AG04449 (cell line): ENCODE measurements at places on chromosomes 1 and 21.

- no peak for DNase-seq
Measured at GRCh38 chr1:152941037-152941711, 5.8 kb upstream of the SPRR5 start.

DNA sequence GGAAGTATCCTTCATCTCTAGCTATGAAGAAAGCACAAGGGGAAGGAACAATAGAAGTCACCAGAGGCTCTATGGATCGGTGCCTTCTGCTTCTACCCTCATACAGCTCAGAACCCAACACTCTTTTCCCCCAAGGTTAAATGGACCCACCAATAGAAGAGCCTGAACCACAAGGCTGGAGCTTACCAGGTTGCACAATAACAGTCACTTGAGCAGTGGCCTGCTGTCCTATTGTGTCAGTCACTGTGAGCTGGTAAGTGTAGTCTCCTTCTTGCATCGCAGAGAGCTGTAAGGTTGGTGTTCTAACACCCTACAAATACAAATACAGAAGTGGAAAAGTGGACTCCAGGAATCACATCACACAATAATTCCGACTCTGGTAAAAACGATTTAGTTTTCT is 103.0 kb downstream of the KIAA0319L start:
- no peak for DNase-seq

GRCh38 chr1:29683472-29683871 is 447.1 kb downstream of the PTPRU start:
- no peak for DNase-seq

- no peak for DNase-seq
Measured at GRCh38 chr1:22315315-22316078, 136.2 kb upstream of the ZBTB40 start.

- DNase-seq: no peak
Measured at GRCh38 chr1:41371630-41372599, 10.7 kb downstream of the FOXO6 start.

DNA sequence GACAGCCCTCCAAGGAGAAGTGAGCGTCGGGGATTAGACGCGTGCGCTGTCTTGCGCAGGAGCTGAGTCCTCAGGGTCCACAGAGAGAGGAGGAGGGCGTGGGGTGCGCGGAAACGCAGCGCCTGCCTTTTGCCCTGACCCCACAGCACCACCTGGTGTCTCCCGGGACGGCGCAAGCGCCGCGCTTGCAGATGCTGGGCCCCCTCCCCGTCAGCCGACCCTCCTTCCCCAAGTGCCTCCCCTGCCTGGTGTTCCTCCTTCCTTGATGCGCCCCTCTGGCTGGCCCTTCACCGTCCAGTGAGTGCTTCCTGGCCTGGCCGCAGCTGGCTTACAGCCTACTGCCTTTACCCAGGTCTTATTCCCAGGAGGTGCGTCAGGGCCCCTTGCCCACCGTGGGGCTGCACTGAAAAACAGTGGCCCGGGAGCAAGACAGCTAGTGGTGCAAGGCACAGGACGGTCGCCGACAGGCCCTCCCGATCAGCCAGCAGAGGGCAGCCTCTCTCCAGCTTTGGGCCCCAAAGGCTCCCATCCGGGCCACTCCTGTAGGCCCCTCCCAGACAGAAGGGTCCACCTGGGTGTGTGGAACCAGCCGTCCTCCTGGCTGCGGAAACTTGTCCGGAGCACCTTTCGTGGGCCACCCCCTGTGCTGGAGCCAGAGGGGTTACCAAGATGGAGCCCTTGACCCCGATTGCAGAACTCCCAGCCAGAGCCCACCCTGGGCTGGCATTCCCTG is 12.9 kb upstream of the PHLDA3 start:
- DNase-seq: no peak

GRCh38 chr1:167492481-167492910 is 25.8 kb downstream of the CD247 start:
- DNase-seq: no peak

DNA sequence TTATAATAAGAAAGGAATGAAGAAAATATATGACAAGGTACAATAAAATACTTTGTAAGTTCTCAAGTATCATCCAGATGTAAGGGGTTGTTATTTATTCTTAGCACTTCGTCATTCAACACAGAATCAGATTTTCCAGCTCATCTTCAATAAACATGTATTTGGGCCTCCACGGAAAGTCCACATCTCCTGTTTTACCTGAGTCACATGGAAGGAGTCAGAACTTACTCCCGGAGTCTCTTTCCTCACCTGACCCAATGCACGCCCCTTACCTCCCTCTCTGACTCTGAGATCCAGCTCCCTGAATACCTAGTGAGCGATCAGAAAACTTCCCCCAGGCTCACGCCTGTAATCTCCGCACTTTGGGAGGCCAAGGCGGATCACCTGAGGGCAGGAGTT is 1.5 kb upstream of the PMVK start:
- DNase-seq: no peak

GRCh38 chr1:221302357-221302756 is 423.1 kb downstream of the HLX start:
- no peak for DNase-seq

- no peak for DNase-seq
Measured at GRCh38 chr1:201517631-201518030, 10.7 kb upstream of the CSRP1 start.

GRCh38 chr1:77010937-77011336 is 143.7 kb downstream of the ST6GALNAC5 start:
- no peak for DNase-seq

- DNase-seq: no peak
Measured at GRCh38 chr1:58204284-58204683, 342.2 kb downstream of the OMA1 start.

DNA sequence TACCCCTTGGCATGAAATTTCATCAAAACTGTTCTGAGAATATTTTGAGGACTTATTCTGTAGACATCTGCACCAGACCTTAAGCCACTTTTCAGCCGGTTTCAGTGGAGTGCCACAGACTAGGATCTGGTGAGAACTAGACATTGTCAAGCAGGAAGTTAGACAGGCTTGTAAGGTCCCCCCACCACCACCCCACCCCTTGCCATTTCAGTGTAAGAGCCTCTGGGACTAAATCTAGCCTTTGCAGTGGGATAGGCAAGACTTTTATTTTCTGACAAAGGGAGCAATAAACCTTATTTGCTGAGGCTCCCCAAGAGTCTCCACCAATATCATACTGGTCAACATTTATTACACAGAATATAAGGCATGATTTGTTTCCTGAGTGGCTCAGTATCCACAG is 77.9 kb upstream of the EXO1 start:
- DNase-seq: no peak

DNA sequence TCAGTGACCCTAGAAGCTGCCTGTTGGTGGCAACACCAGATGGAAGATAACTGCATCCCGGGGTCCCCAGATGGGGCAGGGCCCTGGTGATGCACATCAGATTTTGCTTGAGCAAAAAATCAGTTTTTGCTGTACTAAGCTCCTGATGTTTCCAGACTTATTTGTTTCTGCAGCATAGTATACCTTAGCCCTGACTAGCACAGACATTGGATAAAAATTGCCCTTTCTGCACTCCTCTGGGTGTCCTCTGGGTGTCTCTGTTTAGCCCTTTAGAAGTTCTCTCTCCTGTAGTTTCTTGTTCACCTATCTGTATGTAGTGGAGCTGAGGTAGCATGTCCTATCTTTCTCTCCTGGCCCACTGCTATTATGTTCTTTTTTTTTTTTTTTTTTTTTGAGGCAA is 30.3 kb upstream of the PLA2G2C start:
- DNase-seq: no peak

- no peak for DNase-seq
Measured at GRCh38 chr1:98672189-98672588, 10.7 kb downstream of the SNX7 start.

DNA sequence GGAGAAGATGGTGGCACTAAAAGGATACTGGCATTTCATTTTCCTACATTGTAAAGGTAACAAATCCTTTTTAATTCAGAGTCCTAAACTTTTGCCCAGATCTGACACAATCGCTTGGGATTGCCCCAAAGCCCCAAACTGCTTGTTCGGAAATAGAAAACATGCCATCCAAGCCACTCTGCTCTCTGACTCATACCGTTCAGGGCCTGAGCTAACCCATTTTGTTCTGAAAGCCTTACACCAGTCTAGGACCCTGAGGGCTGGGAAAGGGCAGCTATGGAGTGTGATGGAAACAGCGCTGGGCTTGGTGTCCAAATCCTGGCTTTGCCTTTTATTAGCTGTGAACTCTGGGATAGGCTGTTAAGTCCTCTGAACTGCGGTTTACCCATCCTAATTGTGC is 159.4 kb upstream of the UBE2U start:
- no peak for DNase-seq

- no peak for DNase-seq
Measured at GRCh38 chr1:230423261-230423660, 2.9 kb downstream of the PGBD5 start.

DNA sequence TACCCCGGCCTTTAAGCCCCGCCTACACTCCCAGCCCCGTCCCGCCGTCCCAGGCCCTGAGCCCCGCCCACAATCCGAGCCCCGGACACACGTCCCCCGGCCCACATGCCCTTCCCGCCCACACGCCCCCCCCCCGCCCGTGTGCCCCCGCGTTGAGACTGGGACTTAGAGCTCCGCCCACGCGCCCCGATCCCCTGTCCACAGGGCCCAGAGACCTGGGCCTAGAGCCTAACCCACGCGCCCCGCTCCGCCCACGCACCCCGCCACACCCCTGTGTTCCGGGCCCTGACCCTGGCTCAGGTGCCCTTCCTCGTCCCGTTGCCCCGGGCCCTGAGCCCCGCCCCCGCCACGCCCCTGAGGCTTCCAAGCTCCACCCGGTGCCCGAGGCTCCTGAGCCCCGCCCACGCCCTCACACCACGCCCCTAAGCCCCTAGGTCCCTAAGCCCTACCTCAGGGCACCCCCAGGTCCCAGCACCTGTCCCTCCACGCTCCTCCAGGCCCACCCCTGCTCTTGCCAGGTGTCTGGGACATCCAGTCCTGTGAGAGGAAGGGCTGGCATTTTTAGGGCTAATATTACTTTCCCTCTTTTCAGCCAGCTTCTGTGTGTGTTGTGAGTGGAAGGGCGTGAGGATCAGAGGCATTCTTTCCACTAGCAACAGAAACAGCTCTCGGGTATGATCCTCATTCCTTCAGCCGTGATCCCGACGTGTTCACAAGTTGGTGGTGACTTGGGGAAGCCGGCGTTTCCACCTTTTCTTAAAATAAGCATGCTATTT is 552 bp upstream of the GPR157 start:
- no peak for DNase-seq

GRCh38 chr1:117616356-117616755 is 10.5 kb downstream of the TENT5C start:
- DNase-seq: no peak

DNA sequence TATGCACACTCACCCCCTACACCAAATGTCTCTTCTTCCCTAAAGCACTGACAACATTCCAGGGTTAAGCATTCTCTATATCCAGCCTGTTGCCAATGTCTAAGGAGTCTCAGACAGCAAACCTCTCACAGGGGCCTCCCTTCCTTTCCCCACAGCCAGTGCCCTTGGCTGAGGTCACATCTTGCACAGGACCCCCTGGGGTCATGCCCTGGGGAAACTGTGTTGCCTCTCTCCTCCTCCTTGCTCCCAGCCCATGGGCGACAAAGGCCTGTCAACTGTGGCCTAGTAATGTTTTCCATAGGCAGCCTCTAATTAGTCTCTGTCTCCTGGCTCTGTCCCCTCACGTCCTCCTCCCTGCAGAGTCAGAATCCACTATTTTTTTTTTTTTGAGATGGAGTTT is 54.6 kb downstream of the NENF start:
- no peak for DNase-seq

- DNase-seq: no peak
Measured at GRCh38 chr1:236137285-236137852, 5.0 kb upstream of the GPR137B start.

GRCh38 chr1:75733661-75734060 is 9.2 kb downstream of the ACADM start:
- DNase-seq: no peak

GRCh38 chr1:87794788-87795614 is 466.3 kb downstream of the LMO4 start:
- no peak for DNase-seq

DNA sequence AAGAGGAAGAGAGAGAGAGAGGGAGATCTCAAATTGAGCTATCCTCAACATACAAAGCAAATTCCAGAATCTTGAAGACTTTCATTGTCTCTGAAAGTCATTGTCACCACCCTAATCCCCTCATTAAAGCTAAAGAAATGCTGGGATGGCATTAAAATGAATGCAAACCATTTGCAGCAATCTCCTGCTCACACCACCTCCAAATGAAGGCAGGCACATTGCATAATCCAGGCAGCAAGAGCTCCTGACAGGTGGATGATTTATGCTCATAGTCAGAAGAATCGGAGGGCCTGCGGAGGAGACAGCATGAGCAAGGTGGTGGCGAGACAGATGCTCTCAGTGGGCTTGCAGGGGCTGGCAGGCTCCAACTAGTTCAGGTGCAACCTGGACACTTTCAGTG is 90.2 kb downstream of the ESRRG start:
- DNase-seq: no peak

GRCh38 chr1:16905110-16905867 is 9.5 kb downstream of the RNU1-2 start:
- DNase-seq: peak; percentile 84

- DNase-seq: no peak
Measured at GRCh38 chr1:54425152-54425584, 19.0 kb upstream of the SSBP3 start.

DNA sequence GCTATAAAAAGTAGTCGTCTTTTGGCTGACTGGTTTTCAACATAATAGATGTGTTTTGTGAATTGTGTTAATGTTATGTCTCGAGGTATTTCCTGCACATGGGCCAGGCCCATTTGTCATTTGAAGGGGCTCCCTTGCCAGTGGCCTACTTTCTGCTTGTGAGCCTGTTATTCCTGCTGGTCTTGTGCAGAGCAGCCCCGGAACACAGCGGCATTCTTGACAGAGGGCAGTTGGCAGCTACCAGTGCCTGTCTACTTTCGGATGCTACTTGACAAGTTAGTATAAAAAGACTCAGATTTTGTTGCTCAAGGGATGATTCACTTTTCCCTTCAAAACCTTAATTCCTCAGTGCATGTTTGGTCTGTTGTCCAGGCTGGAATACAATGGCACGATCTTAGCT is 28.5 kb downstream of the PGM1 start:
- DNase-seq: no peak

DNA sequence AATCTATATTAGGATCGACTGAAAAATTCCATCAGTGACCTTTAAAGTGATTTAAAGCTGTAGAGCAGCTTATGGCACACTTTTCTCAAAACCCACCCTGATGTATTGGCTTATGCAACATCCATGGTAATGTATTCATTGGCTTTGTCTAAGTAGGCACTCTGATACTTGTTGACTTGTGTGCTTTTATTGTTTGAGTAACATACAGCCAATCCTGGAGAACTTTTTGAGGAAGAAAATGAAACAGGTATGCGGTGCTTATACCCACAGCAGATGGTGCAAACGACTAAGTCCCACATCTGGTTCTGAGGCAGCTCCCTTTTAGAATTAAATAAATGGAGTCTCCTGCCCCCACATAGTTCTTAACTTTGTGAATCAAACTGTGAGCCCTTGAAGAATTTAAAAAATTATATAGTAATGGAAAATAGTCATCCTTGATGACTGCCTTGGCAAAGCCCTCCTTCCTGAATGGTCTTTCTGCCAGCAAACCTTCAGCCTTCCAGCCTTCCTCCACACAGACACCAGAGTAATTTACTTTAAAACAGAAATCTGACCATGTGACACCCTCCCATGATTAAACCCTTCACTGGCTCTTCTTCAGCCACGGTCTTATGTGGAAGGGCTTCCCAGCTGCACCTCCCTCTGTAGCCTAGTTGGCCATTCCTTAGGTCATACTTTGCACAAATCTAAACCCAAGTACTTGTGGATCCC is 116.0 kb downstream of the BCAR3 start:
- peak; percentile 57 for DNase-seq

GRCh38 chr1:233393084-233393840 is 65.7 kb downstream of the MAP3K21 start:
- DNase-seq: no peak

GRCh38 chr1:175419684-175420517 is 227.3 kb upstream of the KIAA0040 start:
- DNase-seq: no peak
